NCI-H1417 treated with DMSO at 0.1 percent for 48 hours (cell line): ENCODE measurements at places on chromosomes 13 and 19.

DNA sequence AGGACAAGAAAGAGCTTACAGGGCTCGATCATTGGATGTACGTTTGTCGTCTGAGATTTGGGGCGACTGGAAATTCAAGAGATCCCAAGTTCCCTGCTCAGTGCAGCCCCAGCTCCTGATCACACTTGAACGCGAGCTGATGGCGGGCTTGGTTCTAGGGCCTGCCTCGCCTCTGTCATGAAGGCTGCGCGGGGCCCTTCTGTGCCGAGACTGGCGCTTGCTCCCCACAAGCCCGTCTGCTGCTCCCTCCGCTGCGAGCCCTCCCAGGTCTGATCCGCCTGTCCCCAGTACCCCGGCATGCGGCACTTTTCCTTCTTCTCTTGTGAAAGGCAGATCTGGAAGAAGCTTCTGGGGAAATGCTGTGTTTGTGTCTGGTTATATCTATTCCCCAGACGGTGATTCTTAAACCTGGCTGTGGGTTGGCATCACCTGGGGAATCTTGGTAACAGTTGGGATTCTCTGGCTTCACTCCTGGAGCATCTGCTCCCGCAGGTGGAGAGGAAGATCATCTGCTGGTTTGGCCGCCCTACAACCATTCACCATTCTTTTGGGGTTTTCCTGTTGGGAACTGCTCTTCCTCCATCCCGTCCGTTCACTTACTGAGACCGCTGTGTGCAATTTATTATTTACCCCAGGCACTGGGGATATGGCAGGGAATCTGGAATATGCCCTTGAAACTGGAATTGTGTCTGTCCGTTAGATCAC is 43.6 kb downstream of the SIPA1L3 start:
- no peak for DNase-seq

DNA sequence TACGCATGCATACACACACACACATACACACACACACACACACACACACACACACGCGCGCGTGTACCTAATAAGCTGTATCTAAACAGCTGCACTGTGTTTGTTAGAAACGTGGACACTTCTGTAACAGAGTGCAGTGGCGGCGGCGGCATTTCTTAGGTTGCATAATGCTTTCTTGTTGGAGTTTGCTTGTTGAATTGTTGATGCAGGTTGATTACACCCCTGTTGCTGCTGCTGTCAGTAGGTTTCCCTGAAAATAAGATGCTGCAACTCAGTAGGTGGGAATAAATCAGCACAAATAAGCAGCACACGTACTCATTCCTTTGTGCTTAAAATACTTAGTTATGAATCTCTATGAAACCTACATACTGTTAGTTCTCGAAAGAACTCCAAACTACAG is 479.2 kb downstream of the LIG4 start:
- DNase-seq: no peak

DNA sequence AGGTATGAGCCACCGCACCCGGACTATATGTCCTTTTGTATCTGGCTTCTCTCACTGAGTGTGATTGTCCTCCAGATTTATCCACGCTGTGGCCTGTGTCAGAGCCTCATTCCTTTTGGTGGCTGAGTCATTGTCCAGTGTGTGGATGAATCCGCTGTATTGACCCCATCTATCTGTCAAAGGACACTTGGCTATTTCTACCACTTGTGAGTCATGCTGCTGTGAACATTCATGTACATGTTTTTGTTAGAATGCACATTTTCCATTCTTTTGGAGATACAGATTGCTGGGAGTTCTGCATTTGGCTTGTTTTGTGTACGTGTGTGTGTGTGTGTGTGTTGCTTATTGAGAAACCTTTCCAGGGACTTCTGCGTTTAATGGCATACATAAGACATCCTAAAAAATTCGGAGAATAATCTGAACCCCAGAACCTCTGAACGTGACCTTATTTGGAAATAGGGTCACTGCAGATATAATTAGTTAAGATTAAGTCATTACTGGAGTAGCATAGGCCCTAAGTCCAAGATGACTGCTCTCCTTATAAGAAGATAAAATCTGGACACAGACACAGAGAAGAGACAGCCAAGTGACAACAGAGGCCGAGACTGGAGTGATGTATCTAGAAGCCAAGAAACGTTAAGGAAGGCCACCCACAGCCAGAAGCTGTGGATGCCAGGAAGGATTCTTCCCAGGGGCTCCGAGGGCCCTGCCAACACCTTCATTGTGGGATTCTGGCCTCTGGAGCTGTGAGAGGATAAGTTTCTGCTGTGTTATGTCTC is 4.9 kb upstream of the GIPC3 start:
- no peak for DNase-seq

DNA sequence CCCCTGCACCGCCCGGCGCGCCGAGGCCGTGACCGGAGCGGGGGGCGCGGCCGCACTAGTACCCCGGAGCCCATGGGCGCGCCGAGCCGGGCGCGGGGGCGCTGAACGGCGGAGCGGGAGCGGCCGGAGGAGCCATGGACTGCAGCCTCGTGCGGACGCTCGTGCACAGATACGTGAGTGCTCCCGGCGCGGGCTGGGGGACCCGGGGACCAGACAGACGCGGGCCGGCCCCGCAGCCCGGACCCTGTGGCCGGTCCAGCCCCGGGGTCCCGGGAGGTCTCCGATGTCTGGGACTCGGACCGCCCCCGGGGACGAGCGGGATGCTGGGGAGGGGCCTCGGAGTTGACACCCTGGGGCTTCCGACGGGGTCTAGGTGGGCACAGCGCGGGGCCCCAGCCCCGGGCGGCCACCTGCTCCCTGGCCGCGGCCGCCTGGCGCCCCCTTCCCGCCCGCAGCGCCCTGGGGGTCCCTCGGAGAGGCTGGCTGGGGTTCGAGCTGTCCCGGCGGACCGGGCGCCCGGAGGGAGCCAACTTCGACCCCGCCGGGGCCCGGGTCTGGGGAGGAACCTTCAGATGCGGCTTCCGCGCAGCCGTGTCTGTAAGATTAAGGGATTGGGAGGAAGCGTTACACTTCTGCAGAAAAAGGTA is 568 bp downstream of the ATP11A start:
- DNase-seq: no peak

GRCh38 chr13:24282256-24282655 is 27.1 kb upstream of the C1QTNF9 start:
- DNase-seq: no peak

- no peak for DNase-seq
Measured at GRCh38 chr19:6224308-6224675, 55.5 kb downstream of the MLLT1 start.

- DNase-seq: no peak
Measured at GRCh38 chr13:22193070-22193469, 522.2 kb downstream of the FGF9 start.

GRCh38 chr19:29268103-29268502 is 55.2 kb upstream of the UQCRFS1 start:
- no peak for DNase-seq

- DNase-seq: peak; percentile 37
Measured at GRCh38 chr13:52454459-52454819, 839 bp upstream of the CKAP2 start.
